ENCODE measurements at places on chromosomes 3 and 15. TPM values are rescaled to one million over a fixed set of nuclear protein-coding genes. Genes with fewer than 3 reads are reported as not detected.

Gene RASGRP1
- total RNA-seq, result 0.85 TPM

Gene RPL22L1
- total RNA-seq, result 290 TPM

Gene KPNA4
- 24.5 TPM for total RNA-seq

Gene MBD4
- 19.7 TPM for total RNA-seq

Gene C3orf85
- total RNA-seq, result not detected

Gene ALG1L2
- total RNA-seq, result not detected

Gene FETUB
- 2.8 TPM for total RNA-seq

Gene OIP5
- 15.5 TPM for total RNA-seq

Gene FANCD2OS
- total RNA-seq, result 2.3 TPM

Gene PATL2
- not detected for total RNA-seq

Gene PSTPIP1
- 0.42 TPM for total RNA-seq

Gene MORC1
- total RNA-seq, result not detected

Gene AMT
- 6.0 TPM for total RNA-seq

Gene ATP13A4
- total RNA-seq, result 4.4 TPM

Gene SEC11A
- total RNA-seq, result 134 TPM

Gene VEPH1
- total RNA-seq, result under 0.01 TPM

Gene TUSC7
- total RNA-seq, result not detected

Gene ATG3
- 50.7 TPM for total RNA-seq

Gene SLC30A4
- 3.8 TPM for total RNA-seq

Data from airway epithelial cell (primary cell).